ENCODE measurements at places on chromosomes 13 and 19.

DNA sequence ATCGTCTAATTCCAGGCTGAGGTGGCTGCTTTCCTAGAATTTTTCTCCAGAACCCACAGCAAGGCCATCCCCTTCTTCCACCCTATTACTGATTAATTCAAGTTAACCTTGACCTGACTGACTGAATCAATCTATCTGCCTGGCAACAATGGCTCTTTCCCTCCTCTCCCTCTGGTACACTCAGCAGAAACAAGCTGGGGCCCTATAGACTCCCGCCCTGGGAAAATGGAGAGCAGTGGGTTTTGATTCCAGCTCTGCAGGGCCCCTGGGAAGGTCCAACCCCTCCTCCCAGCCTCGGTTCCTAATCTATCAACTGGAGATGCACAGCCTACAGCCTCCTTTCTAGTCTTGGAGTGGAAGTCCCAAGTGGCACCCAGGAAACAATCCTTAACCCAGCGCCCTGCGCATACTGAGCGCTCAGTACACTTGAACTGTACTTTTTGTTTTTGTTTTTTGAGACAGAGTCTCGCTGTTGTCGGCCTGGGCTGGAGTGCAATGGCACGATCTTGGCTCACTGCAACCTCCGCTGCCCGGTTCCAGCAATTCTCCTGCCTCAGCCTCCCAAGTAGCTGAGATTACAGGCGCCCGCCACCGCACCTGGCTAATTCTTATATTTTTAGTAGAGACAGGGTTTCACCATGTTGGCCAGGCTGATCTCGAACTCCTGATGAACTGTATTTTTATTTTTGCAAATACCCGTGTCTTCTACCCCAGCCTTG lies 5.2 kb upstream of the C3 start:
- DNase-seq = no peak

GRCh38 chr19:7421941-7422744 lies 66.7 kb downstream of the PEX11G start:
- DNase-seq = no peak

DNA sequence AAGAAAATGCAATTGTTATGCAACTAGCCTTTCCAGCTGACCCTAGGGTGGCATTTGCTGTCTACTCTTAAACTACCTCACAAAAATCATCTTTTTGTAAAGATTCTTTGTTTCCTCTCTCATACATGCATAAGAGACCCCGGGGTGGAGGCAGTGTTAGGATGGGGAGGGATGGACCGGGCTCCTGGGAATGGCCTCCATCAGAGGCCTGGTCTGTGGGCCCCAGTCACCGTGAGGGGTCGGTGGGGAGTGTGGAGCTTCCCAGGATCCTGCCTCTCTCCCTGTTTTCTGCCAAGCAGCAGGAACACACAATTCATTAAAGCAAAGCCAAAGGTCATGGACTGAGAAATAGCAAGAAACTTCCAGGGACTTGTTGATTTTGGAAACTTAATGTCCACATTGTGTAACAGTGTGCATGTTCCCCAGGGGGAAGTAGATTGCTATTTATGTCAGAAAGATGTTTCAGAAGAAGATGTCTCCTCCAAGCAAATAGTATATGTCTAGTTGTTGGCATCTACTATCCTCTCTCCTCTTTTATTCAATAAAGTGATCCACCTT lies 241.4 kb downstream of the ENOX1 start:
- no peak for DNase-seq

DNA sequence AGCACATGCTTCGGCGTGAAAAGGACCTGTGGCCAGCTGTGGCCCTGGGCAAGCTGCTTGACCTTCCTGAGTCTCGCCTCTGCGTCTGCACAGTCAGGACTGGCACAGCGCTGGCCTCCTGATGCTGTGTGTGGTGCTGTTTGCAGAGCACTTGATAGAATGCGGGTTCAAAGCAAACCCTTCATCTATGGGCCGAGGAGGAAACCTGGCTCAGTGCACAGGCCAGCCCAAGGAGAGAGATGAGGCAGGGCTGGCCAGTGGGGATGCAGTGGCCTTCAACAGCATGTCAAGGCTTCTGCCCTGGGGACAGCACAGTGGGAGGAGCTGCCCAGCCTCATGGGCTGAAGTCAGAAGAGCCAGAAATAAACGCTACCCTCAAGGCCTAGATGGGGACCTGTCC lies 21.3 kb upstream of the VSTM2B start:
- no peak for DNase-seq

- no peak for DNase-seq
These were observed 13.2 kb upstream of the UQCR11 start for GRCh38 chr19:1618157-1619093.

All from SIG-M5 (cell line).